ENCODE measurements at places on chromosomes 3 and 15. TPM values are rescaled to one million over a fixed set of nuclear protein-coding genes. Genes with fewer than 3 reads are reported as not detected.

DNA sequence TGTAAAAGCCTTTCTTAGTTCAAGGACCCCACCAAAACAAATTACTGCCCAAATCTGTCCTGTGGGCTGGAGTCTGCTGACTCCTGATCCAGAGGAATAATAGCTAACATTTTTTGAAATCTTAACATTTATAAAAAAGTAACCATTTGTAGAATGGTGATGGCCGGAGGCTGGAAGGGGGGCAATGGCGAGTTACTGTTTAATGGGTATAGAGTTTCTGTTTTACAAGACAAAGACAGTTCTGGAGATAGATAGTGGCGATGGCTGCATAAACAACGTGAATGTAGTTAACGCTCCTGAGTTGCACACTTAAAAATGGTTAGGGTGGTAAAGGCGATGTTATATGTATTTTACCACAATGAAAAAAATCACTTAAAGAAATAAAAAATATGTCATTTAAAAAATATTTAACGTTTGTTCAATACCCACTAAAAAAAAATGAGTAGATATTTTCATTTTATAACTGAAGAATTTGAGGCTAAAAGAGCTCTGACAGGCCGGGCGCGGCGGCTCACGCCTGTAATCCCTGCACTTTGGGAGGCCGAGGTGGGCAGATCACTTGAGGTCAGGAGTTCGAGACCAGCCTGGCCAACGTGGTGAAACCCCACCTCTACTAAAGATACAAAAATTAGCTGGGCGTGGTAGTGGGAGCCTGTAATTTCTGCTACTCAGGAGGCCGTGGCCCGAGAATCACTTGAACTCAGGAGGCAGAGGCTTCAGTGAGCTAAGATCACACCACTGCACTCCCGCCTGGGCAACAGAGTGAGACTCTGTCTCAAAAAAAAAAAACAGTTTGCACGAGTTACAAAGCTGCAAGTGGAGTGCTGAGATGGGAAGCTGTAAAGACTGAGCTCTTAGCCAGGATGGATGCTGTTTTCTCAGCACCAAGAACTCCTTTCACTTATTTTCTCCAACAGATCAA lies 37.6 kb downstream of the IGF2BP2 start:
- no peak overlapping the region for H3K4me3 ChIP-seq
- H3K4me1 ChIP-seq, result no peaks in the 10 kb centered on the region
- no peaks in the 10 kb centered on the region for H3K27me3 ChIP-seq
- DNase-seq, result no peak
- H3K36me3 ChIP-seq, result no peaks in the 10 kb centered on the region

DNA sequence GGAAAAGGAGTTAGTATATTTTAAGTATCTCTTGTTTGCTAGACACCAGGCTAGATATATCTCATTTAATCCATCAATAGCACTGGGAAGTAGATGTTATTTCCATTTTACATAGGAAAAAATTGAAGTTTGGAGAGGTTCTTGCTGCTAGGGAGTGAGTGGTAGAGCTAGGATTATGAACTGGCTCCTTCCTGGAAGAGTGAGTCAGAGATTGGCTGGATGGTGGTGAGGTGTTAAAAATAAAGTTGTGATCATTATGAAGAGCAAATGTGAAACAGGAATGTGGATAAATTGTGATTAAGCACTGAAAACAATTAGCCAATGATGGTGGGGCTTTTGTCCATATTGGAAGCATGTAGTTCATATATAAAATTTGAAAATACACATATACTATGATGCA lies 234.2 kb downstream of the WNT5A start:
- no peaks in the 10 kb centered on the region for H3K27me3 ChIP-seq
- H3K4me1 ChIP-seq, result no peaks in the 10 kb centered on the region
- H3K4me3 ChIP-seq, result no peak overlapping the region
- H3K27ac ChIP-seq, result no peak overlapping the region

TMEM212 gene
- total RNA-seq, result not detected

GRCh38 chr15:99029341-99030144 lies 22.0 kb upstream of the PGPEP1L start:
- no peaks in the 10 kb centered on the region for H3K36me3 ChIP-seq
- H3K4me1 ChIP-seq, result no peaks in the 10 kb centered on the region
- no peak overlapping the region for H3K4me3 ChIP-seq
- no peak overlapping the region for H3K27ac ChIP-seq
- H3K27me3 ChIP-seq, result no peaks in the 10 kb centered on the region

DNA sequence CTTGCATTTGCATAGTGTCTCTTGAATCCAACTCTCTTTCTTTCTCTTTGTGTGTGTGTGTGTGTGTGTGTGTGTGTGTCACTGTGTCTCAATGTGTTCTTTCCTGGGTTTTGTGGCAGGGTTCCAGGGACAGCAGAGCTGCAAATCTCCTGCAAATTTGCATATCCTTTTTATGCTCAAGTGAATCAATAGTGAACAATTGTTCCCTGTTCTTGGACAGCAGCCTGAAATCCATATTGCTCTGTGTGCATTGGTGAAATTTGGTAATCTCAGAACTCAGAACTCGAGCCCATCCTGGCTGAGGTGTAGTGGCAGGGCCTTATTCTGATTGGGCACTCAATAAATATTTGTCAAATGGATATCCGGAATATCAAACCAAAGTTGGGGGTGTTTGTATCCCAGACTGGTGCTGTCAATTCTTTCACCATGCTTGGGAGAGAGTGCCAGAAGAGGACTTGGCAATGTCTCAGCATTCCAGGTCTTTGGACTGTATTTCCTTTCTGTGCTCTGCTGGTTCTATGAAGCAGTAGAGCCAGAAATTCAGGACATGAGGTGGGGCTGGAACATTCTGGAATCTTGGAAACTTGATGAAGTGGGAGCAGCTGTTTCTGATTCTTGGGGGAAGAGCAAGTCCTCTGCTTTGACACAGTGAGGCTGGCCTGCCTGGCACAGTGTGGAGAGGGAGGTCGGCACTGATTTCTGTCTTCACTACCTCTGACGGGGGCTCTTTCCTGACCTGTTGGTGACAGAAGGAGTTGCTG lies 380.6 kb upstream of the C2CD4B start:
- H3K27ac ChIP-seq, result no peak overlapping the region
- H3K36me3 ChIP-seq, result no peaks in the 10 kb centered on the region
- no peaks in the 10 kb centered on the region for H3K4me1 ChIP-seq
- no peak overlapping the region for H3K4me3 ChIP-seq
- no peaks in the 10 kb centered on the region for H3K27me3 ChIP-seq

DNA sequence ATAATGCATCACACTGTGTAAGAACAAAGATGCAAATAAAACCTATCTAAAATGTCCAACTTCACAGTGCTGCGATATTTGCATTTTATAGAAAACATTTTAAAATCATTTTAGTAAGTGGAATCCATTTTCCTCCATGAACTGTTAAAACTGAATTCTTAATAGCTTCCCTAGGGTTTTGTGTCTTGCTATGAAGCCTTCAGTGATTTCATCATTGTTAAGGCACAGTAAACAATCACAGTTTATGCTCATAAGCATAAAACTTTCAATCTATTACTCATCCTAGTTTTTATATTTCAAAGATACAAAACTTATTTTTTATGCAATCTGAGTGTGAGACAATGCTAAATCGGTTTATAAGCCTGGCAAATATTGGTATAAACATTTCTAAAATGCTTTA lies 509.7 kb downstream of the TUSC7 start:
- DNase-seq, result no peak
- H3K27me3 ChIP-seq, result no peaks in the 10 kb centered on the region
- no peaks in the 10 kb centered on the region for H3K36me3 ChIP-seq
- no peak overlapping the region for H3K27ac ChIP-seq

- H3K27ac ChIP-seq, result no peak overlapping the region
These were observed 172.0 kb downstream of the P3H2 start for GRCh38 chr3:189948724-189949045.

DNA sequence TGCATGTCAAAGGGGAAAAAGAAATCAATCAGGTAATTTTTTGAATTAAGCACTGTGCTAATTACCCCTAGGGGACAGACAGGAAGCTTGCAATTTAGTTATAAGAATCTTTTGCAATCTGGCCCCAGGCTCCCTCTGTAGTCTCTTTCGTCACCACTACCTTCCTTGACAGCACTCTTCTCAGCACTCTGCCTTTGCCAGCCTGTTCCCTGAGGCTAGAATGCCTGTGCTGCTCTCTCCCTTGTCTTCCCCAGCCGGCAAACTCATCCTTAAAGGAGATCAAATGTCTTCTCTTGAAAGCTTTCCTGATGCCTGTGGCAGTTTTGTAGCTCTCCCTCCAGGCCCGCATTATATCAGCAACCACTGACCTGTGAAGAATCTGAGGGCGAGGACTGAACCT lies 32.4 kb upstream of the PRTG start:
- no peaks in the 10 kb centered on the region for H3K4me1 ChIP-seq
- no peak overlapping the region for H3K27ac ChIP-seq
- DNase-seq, result no peak
- H3K27me3 ChIP-seq, result no peaks in the 10 kb centered on the region
- H3K4me3 ChIP-seq, result no peak overlapping the region

DNA sequence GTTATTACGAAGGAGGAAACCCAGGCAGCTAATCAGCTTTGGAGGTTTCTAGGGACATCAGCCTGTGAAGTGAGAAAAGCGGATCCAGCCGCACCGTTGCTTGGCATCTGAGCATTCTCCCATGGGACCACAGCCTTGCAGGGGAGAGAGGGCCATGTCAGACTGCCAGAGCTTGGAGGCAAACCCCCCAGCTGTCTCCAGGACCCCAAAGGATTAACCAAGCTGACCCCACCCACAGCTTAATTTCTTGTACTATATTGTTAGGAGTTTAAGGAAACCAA lies 5.1 kb downstream of the IGDCC3 start:
- H3K27me3 ChIP-seq, result peaks cover 20% of the 10 kb centered on the region
- H3K4me3 ChIP-seq, result no peak overlapping the region
- no peaks in the 10 kb centered on the region for H3K4me1 ChIP-seq
- H3K36me3 ChIP-seq, result no peaks in the 10 kb centered on the region
- DNase-seq, result no peak

IQGAP1 gene
- total RNA-seq, result 122 TPM

DNA sequence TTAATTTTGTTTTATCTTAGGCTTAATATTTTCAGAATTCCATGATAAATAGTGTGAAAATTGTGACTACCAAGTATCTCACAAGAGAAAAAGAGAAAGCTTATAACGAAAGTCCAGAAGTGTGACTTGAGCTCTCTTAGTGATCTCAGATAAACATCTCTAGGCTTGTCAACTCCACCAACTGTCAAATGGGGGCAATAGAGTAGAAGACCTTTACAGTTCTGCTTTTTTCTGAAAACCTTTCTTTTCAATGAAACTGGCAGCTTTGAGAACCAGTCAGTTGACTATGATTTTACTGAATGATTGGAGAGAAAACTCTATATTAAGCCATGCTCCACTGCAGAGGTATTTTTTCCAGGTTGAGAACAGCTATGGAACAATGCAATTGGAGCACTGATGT lies 119.2 kb upstream of the TP63 start:
- DNase-seq, result no peak
- peaks cover 10% of the 10 kb centered on the region for H3K4me1 ChIP-seq
- no peak overlapping the region for H3K4me3 ChIP-seq
- no peaks in the 10 kb centered on the region for H3K27me3 ChIP-seq
- H3K36me3 ChIP-seq, result no peaks in the 10 kb centered on the region

DNA sequence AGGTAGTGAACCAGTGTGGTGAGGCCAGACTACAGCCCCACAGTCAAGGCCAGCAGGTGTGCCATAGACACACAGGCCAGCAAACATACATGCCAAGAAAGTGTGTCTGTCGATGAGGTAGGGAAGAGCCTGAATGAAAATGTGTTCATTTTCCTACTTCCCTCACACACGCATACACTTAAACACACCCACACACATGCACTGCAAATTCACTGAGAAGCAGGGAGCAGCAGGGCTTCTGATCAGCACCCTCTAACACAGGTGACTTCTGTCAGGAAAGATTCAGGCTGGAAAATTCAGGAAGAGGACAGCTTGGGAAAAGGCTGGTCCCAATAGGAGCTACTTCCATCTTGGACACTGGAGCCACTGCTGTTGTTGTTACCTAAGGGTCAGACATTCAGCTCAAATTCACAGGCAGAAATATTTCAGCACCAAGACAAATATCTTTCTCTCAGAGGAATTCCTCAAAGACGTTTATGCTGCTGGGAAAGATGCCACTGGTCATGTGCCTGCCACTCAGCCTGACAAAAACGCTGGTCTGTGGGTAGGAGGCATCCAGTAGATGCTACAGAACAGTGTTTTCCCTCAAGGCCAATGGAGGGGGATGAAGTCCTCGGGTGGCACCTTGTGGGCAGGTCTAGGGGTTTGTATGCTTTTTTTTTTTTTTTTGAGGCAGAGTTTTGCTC lies 40.9 kb upstream of the LARS2 start:
- H3K4me1 ChIP-seq, result no peaks in the 10 kb centered on the region
- no peaks in the 10 kb centered on the region for H3K27me3 ChIP-seq
- H3K4me3 ChIP-seq, result no peak overlapping the region
- H3K36me3 ChIP-seq, result no peaks in the 10 kb centered on the region
- DNase-seq, result no peak

GRCh38 chr3:158050461-158050860 lies 55.8 kb downstream of the SHOX2 start:
- H3K4me1 ChIP-seq, result no peaks in the 10 kb centered on the region
- DNase-seq, result no peak
- no peak overlapping the region for H3K27ac ChIP-seq

MYEF2 gene
- 26.1 TPM for total RNA-seq

FETUB gene
- not detected for total RNA-seq

DNA sequence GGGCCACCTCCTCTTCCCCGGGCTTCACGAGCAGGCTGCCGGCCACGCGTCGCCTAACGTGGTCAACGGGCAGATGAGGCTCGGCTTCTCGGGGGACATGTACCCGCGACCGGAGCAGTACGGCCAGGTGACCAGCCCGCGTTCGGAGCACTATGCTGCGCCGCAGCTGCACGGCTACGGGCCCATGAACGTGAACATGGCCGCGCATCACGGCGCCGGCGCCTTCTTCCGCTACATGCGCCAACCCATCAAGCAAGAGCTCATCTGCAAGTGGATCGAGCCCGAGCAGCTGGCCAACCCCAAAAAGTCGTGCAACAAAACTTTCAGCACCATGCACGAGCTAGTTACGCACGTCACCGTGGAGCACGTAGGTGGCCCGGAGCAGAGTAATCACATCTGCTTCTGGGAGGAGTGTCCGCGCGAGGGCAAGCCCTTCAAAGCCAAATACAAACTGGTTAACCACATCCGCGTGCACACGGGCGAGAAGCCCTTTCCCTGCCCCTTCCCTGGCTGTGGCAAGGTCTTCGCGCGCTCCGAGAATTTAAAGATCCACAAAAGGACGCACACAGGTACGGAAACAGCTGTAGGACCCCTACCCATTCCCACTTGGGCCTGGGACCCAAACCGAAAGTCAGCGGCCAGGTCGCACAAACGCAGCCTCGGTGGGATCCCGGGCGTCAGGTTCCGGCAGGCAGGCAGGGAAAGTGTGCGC lies 1.5 kb downstream of the ZIC1 start:
- H3K27ac ChIP-seq, result no peak overlapping the region
- peaks cover 26% of the 10 kb centered on the region for H3K27me3 ChIP-seq
- no peaks in the 10 kb centered on the region for H3K4me1 ChIP-seq
- no peak for DNase-seq
